ENCODE measurements at places on chromosomes 16 and 17.

DNA sequence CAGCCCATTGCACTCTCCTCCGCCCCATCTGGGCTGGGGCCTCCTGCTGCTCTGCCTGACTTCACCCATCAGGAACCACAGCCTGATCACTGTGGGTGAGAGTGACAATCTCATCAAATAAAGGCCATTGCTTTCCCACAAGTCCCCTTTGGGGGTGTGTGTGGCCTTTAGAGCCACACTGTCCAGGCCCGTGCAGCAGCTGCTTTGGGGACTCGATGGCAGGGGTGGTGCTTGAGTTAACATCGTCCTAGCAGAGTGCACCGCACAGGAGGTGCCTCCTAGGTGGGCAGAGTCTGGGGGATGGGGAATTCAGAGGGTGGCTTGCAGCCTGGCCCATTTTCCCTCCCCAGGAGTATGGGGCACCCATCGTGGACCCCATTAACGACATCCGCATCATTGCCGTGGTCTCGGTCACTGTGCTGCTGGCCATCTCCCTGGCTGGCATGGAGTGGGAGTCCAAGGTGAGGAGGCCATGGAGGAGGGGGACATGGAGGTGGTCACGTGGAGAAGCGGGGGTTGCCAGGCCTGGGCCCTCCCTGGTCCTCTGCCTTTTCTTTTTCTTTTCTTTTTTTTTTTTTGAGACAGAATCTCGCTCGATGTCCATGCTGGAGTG, 5.4 kb downstream of the SLC12A3 start:
- DNase-seq, result peak; percentile 54

- no peak for DNase-seq
These were observed 86.5 kb downstream of the C16orf78 start for GRCh38 chr16:49459953-49460735.

- no peak for DNase-seq
These were observed 951 bp downstream of the RPL19 start for GRCh38 chr17:39200957-39201510.

DNA sequence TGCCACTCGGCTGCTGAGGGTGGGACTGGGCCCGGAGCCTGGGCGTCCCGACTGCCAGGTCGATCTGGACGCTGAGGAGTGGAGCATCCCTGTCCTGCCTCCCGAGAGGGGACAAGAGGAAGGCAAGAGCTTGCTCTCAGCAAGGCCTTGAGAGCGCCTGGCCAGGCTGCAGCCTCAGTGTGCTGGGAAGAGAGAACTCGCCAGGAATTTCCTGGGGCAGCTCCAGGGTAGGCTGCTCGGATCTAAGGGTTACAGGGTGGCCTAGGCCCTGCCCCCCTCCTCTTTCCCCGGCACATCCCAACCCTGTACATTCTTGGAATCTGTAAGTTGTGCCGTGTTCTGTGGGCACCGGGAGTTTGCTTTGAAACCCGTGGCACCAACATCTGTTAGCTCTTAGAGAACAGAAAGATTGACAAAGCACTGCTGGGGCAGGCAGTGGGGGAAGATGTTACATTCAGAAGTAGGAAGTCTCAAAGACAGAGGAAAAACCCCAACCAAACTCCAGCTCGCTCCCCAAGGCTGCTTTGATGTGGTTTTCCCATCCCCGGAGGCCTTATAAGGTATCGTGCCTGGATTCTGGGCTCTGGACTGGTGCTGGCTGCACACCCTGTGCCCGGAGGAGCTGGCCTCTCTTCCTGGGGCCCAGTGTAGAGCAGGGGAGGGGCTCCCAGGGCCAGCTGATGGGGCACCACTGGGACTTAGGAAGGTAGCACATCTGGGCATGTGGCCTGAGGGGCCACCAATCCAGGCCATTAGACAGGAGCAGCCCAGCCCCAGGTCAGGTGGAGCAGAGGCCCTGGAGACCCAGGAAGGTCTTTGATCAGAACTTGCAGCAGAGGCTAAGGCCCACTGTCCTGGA, 55.2 kb downstream of the NKD1 start:
- DNase-seq, result no peak

DNA sequence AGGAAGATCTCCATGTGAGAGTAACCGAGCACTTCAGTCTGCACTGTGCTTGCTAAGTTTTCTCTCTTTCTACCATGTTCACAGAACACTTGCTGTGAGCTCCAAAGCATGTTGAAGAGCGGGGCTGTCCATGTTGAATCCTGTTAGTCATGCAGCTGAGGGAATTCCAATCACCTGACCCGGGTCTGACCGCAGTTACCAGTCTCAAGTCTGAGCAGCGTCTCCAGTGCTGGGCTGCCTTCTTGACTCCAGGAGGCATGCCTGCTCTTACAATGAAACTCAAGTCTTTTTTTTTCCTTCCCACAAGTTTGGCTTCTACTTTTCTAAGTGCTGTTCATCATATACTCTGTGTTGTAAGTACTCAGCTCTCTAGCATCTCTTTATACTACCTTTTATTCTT, 44.3 kb downstream of the HOXB1 start:
- no peak for DNase-seq

DNA sequence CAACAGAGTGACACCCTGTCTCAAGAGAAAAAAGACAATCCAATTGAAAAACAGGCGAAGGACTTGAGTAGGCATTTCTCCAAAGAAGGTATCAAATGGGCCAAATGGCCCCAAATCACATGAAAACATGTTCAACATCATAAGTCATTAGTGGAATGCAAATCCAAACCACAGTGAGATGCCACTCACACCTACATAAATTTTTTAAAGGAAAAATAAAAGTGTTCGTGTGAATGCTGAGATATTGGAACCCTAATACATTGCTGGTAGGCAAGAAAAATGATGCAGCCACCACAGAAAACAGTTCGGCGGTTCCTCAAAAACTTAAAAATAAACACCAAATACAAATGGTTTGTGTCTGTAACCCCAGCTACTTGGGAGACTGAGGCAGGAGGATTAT, 45.2 kb downstream of the PIGL start:
- no peak for DNase-seq

GRCh38 chr17:45641541-45641940, 142.6 kb upstream of the CRHR1 start:
- no peak for DNase-seq

Data from stimulated activated naive B cell treated with anti-CD40 and anti-IgM and Interleukin-4, amounts not matched to agents 10 μg/mL and 1 μg/mL and 100 μg/mL, for 72 hours (primary cell).